Activated CD4-positive, CD25-positive, alpha-beta regulatory T cell (primary cell): ENCODE measurements at places on chromosomes 11 and 22.
A peak's percentile ranks its signal among the peaks of the same experiment; 100 is the strongest.

DNA sequence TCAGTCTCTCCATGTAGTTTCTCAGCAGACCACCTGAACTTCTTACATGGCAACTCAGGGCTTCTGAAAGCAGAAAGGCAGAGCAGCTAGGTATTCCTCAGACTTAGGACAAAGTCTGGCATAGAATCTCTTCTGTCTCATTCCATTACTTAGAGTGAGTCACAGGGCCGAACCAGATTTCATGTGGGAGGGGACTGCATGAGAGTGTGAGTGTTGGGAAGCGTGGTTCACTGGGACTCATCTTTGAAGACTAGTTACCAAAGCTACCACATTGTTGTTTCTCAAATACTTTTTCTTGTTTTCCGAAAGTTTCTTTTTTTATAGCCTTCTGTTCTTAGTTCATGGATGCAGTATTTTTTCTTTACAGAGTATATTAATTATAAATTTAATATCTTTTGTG lies 36.1 kb upstream of the SCN3B start:
- DNase-seq = no peak

- no peak for DNase-seq
Observed at GRCh38 chr22:49597428-49598039, 230.1 kb downstream of the BRD1 start.

DNA sequence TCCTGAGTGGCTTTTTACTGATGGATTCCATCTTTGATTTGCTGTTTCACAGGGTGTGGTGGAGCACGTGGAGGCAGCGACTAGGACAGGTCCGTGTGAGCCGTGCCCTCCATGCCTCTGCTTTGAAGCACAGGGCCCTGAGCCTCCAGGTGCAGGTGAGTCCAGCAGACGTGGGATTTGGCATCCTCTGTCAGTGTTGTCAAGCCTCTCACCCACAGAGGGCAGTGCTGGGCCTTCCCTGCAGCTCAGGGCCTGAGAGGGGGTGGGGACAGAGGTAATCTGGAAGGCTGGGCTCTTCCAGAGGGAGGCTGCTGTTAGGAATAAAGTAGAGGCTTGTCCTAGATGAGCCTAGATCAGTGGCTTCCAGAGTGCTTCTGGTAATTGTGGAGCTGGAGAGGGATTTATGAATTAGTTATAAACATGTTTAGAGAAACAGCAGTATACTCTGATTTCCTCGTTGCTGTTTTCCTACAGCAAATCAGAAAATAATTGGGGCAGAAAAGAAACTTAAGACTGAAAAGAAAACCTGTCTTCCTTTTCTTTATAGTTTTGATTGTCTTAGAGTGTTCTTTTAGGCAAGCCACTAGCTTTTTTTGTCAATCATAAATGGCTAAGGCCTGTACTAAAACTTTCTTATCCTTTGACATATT lies 65.0 kb downstream of the SFI1 start:
- DNase-seq = peak; percentile 27

- no peak for DNase-seq
Observed at GRCh38 chr11:67489885-67490726, 7.3 kb downstream of the AIP start.
